Activated T-helper 1 cell treated with Interleukin-2 at 50 U/mL for 16 hours (primary cell): ENCODE measurements at places on chromosomes 2 and 18.

DNA sequence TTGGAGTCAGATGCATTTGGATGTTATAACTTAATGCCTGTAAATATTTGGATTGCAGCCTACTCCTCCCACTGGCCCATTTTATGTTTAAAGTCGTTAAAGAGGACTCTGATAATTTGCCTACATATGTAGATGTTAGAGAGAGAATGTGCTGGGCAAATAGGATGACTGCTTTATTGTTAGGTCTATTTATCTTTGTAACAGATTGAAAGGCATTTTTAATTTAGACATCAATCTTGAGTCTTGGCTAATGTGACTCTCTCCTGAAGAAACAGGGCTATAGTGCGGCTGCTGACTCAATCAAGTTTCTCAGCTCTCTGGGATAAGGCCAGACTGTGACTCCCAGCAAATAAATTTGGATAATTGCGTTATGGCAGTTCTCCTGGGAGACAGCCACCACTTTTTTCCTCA, 1101.4 kb downstream of the CBLN2 start:
- DNase-seq: no peak

DNA sequence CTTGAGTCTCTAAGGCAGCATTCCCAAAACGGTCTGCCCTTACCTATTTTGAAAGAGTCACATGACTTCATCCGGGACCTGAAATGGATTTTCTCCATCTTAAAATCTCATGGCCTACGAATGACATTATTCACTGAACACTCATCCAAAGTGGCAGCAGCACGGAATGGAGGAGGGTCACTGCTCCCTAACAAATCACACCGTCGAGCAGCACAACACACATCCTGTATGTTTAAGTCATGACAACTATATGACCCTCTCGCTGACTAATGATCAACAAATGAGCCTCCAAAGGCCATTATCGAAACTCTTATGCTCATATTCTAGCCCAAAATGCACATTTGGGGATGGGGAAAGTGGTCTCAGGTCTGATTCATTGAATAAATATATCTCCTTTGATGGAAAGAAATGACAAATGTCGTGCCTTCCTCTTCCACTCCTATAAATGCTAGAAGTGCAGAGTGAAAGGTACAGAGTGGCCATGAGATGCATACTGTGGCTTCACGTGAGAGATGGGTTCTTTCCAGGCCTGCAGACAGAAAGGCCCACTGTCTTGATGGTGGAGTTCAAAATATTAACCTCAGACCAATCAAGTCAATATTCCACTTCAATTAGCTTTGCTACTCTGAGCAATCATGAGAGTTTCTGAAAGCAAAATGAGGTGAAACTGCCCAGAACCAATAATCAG, 70.8 kb downstream of the C2orf76 start:
- no peak for DNase-seq

DNA sequence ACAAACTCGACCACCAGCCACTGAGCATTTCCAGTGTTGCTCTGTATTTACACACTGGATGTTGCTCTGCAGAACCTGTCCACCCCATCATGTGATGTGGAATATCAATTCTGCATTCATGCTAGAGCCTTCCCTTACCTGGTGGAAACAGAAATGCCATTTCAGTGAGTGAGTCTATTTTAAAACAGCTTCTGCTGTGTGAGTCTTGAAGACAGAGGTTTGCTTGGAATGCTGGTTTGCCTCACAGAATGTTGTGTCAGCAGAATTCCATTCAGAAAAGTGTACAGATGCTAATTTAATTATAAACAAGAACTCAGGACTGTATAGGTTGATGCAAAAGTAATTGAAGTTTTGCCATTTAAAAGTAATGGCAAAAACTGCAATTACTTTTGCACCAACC, 118.3 kb downstream of the MAP3K20 start:
- DNase-seq: no peak

- DNase-seq: no peak
Observed at GRCh38 chr2:47695800-47696477, 87.0 kb upstream of the MSH6 start.

DNA sequence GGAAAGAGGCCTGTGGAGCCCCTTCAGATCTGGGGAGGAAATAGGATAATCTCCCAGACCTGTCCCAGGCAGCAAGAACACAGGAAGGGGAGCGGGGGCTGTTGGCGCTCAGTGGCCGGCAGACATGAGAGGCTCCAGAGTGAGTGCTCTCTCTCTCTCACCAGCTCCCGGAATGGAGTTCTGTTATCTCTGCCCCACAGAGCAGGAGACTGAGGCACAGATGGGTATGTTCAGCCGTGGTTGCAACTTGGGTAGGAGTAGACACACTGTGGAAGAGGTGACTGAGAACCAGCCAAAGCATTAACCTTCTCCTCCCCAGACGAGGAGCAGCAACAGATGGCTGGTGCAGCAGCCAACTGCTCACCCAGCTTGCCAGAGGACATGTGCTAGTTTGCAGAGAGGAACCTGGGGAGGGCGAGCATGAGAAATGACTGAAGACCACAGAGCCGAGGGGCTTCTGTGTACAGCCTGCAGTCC, 82.0 kb downstream of the NRP2 start:
- DNase-seq: no peak

DNA sequence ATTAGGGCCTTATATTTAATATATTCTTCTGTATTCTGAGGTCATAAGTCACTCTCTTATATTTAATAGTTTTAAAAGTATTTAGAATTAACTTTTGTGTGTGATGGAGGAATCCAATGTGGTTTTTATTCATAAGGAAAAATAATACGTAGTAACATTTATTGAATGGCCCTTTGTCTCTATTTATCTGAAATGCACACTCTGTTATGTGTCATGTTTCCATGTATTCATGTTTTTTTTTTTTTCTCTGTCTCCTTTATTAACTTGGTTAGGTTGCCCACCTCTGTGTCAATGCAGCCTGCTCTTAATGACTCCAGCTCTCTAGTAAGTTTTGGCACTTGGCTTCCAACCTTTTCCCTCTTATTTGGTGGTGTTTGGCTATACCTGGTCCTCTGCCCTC, 33.8 kb downstream of the RNF144A start:
- no peak for DNase-seq

- DNase-seq: no peak
Observed at GRCh38 chr2:207119048-207119447, 46.7 kb downstream of the KLF7 start.
